ENCODE measurements at places on chromosomes 11 and 22.

- DNase-seq, result no peak
Observed at GRCh38 chr11:66476841-66477251, 3.4 kb upstream of the DPP3 start.

DNA sequence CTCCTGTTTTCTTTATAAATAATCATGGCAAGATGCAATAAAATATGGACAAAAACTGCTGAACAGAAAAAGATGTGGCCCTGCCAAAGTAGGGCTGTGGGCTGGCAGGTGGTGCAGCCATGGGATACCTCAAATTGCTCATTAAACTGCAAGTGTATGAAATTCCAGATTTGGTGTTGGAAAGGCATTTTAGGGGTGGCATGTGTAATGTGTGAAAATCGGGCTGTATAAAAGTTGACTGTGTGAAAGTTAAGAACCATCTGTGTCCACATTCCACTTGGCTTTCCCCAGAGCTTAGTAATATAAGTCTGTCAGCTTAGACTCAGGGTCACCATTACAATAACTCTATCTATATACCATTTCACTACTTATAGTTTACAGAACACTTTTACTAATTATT, 34.8 kb upstream of the FZD4 start:
- no peak for DNase-seq

DNA sequence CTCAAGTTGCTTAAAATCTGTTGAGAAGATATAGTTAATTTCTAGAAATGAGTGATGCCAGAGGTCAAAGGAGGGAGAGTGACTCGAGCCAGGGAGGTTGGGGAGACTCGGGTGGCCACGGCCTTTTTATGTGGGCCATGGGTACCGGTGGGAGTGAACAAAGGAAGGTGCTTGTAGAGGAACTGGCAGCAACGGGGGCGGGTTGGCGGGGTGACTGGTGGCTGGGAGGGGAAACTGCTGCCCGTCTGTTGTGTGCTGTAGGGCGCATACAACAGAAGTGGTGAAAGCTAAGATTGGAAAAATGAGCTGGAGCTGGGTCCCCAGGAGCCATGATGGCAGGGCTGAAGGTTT, 5.4 kb downstream of the DAGLA start:
- no peak for DNase-seq

- no peak for DNase-seq
Observed at GRCh38 chr11:61066645-61067044, 35.6 kb upstream of the CD5 start.

- DNase-seq, result no peak
Observed at GRCh38 chr11:71935338-71935925, 6.6 kb downstream of the RNF121 start.

DNA sequence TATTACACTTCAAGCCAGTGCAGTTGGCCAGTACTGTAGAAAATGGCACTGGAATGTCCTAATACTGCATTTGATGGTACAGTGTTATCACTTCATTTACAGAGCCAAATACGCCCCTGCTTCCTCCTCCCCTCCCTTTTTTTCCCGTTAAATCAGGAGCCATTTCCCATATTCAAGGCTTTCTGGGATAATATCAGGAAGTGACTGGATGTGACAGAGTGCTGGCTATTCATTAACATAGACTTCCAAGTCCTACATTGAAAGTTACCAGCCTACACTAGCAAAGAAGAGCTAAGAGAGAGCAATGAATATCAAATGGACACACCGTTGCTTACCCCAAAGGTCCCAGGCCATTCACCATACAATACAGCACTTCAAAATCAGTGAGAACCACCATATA, 32.1 kb upstream of the ABCC8 start:
- DNase-seq, result no peak

DNA sequence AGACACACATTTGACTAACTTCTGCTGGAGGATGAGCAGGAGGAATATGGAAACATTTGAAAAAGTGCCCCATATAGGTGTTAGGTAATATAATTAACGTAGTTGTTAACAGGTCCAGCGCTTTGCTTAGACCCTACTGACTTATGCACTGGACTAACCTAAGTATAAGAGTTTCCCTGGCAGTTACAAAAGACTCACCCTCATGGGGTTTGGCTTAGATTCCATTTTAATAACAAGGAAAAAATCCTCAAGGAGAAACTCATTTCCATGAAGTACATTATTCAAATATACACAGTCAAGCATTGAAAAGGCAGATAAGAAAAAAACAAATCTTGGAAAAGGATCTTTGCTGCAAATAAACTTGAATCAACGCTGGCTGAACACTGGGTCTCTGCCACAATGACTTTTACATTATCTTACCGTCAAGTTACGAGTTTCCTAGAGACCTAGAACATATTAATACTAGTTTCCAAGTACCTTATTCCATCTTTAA, 27.7 kb downstream of the CDON start:
- no peak for DNase-seq

GRCh38 chr22:30315962-30316576, 10.7 kb downstream of the TBC1D10A start:
- DNase-seq, result no peak

DNA sequence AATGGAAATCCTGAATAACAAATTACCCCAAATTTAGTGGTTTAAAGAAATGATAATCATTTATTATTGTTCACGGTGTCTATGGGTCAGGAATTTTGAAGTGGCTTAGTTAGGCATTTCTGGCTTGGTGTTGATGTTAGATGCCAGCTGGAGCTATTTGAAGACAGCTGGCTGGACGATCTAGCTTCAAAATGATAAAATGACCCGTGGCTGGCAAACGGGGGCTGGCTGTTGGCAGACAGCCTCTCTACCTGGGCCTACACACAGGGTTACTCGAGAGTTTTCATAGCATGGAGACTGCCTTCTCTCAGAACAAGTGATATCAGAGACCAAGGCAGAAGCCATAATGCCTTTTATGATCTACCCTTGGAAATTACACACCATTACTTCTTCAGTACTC, 285.2 kb downstream of the METTL15 start:
- no peak for DNase-seq

GRCh38 chr11:134668076-134668475, 256.0 kb upstream of the B3GAT1 start:
- no peak for DNase-seq

DNA sequence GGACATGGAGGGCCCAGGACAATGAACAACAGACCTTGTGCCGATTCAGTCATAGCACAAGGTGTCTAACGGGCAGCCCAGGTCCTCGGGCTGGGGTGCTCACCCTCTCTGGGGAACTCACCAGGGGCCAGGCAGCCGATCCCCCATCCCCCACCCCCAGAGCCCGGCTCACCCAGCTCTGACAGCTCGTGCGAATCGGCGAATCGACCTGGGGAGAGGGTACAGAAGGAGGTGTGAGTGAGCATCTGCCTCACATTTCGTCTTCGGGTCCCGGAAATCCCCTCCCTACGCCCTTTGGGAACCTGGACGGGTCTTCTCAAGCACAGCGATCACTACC, 423 bp downstream of the PEX16 start:
- DNase-seq, result no peak

DNA sequence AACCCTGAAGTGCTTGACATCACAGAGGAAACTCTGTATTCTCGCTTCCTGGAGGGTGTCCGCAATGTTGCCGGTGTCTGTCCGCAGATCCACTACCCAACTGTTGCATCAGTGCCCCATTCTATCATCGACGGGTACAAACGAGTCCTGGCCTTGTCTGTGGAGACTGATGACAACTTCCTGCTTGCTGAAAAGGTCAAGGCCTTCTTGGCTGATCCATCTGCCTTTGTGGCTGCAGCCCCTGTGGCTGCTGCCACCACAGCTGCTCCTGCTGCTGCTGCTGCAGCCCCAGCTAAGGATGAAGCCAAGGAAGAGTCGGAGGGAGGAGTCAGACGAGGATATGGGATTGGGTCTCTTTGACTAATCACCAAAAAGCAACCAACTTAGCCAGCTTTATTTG, 42.9 kb upstream of the DAGLA start:
- no peak for DNase-seq

DNA sequence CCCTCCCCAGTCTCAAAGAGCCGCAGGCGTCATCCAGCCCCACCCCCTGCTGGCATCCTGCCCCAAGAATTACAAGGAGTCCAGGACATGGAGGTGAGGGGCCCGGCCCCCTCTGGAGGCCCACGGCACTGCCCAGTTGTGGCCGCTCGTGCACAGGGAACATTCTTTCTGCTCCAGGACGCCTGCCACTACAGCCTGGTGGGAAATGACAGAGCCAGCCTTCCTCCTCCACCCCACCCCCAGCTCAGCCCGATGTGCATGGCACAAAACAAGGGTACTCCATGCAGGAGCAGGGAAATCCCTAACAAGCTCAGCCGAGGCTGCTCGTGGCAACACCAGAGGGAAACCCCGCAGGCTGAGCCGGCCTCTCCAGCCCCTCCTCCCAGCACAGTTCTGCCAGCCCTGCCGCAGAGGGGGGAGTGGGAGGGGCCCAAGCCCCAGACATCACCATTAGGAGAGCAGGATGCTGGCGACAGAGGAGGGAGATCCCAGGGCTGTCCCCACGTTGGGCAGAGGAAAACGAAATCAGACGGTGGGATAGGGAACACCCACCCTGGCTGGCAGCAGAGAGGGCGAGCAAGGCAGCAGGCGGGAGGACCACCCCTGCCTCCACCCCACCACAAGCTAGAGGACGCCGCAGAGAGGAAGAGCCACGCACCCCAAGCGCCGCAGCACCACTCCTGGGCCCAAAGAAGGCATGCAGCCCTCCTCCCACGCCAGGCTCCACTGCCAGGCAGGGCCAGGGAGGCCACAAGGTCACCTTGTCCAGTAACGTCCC, 10.0 kb downstream of the IGSF9B start:
- no peak for DNase-seq

GRCh38 chr11:45899448-45900174, 7.5 kb downstream of the FREY1 start:
- peak; percentile 72 for DNase-seq

DNA sequence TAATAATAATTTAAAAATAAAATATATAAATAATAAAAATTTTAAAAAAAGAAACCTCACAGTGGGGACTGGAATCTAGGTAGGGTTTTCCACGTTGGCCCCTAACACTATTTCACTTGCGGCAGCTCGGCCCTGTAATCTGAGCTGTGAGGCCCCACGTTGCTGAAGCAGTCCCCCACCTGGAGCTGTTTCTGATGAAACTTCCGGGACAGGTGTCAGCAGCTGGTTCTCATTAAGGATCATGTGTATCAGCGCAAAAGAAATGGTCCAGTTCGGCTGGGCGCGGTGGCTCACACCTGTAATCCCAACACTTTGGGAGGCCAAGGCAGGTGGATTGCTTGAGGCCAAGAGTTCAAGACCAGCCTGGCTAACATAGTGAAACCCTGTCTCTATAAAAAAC, 17.3 kb downstream of the RHOD start:
- no peak for DNase-seq

DNA sequence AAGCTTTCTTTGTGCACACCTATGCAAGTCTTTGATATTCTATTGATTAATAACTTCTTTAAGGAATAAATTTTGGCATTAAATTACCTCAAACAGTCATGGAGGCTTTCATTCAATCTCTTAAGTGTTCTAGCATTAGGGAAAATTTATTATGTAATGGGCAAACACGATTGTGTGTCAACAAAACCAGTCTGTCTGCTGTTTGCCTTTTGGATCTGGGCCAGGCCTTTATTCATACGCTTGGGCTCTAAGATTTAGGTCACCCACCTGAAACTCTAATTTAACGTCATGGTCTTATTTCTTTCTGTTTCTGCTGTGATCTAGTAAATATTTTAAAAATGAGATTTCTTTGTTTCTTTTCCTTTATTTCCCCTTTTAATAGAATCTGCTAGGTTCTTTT, 1270.6 kb downstream of the LRRC4C start:
- DNase-seq, result no peak

GRCh38 chr11:47918882-47919495, 61.4 kb upstream of the PTPRJ start:
- DNase-seq, result no peak
